ENCODE measurements at places on chromosomes 16 and 17.
A peak's percentile ranks its signal among the peaks of the same experiment; 100 is the strongest.

DNA sequence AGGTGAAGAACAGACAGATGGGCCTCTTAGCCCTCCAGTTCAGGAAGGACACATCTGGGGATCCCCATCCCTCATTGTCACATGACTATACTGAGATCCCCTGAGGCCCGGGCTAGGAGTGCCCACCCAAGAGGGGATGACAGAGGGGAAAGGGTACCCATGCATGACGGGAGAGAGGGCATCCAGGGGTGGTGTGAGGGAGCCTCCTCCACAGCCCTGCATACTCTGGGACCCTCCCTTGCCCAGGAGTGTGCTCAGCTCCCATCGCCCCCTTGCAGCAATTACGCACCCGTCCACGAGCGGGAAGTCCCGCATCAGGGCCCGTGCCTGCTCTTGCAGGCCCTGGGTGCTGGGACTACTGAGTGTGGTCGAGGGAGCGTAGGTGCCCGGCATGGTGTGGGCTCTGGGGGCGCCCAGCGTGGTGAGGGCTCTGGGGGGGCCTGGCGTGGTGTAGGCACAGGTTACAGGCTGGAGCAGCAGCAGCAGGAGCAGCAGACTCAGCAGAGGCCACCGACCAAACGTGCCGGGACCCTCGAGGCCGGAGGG, 6.5 kb downstream of the DPEP2 start:
- DNase-seq, result no peak

- no peak for DNase-seq
Observed at GRCh38 chr17:7557775-7558543, 591 bp upstream of the TNFSF13 start.

DNA sequence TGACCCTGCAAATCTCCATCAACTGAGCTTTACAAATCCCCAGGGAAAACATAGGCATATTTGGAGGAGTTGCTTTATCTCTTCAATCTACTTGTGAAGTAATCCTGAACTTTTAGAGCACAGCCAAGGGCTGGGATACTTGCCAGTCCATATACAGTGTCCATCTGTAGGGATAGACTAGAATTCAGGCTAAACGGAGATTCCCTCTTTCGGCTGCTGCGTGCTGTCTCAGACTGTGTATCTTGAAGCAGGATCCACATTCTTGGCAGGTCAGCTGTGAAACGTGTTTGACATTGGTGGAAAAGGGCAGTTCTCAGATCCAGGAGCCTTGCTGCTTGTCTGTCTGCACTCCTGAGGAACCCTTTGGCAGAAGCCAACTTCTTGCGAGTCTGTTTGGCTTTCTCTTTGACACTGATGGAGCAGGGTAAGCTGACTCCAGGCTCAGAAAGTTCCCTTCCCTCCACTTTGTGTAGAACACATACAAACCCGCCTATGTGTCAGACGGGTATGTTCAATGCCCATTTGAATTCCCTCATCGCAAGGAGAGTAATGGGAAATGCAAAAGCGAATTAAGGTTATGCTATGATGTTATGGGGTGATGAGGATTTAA, 221.8 kb downstream of the MAP2K4 start:
- no peak for DNase-seq

DNA sequence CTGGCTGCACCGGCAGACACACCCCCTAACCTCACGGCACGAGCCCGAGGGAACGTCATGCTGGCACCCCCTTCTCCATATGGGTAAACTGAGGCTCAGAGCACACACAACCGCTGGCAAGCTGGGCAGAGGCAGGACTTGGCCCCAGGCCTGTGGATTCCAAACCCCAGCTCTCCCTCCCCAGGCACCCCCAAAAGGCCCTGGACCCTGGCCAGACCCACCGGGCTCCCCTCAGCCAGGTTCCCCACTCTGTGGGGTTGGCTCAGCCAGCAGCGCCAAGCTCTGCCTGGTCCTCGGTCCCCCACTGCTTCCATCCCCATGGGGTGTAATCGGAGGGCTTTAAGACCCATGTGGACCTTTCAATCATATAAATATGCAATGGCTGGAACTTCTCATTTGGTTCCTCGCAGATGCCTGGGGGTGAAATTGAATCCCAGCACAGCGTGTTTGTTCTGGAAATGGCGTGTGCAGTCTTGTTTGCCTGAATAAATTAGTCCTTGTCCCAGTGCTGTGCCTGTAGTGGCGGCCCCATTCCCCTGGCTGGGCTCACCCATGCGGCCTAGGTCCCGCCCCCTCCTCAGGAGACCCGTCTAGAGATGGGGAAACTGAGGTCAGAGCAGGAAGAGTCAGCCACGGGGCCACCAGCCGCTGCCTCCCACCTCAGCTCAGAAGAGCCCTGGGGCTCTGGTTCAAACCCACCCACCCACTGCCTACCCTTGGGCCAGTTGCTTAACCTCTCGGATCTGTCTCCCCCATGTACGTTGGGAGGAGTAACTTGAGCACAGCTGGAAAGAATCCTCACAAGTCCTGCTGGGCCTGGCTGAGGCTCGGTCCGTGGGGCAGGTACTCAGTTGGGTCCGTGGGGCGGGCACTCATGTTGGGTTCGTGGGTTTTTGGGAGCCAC, 57.3 kb downstream of the ZFPM1 start:
- DNase-seq, result no peak

- peak; percentile 48 for DNase-seq
Observed at GRCh38 chr17:40541873-40542557, 23.3 kb downstream of the CCR7 start.

- DNase-seq, result no peak
Observed at GRCh38 chr16:52070341-52071057, 476.4 kb downstream of the TOX3 start.

GRCh38 chr17:31561469-31562375, 170.2 kb downstream of the RAB11FIP4 start:
- DNase-seq, result peak; percentile 21

- DNase-seq, result no peak
Observed at GRCh38 chr17:42097691-42098631, at the start of gene ZNF385C. Gene ZNF385C (minus strand): TSS chr17:42098473. CDS start chr17:42063056, 35,417 bp downstream.

DNA sequence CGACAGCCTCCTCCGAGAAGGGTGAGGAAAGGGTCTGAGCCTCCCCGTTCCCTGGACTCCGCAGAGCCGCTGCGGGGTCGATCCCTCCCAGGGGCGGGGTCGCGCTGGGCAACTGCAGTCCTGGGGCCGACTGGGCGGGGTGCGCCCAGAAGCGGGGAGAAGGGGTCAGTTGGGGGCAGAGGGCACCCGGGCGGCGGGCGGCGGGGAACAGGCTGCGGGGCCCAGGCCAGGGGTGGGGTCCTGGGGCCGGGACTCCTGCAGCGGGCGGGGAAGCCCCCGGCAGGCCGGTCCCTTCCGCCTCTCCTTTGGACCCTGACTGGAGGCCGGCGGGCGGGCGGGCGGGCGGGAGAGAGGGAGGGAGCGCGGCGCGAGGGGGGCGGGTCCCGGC, 352 bp downstream of the GGNBP2 start:
- no peak for DNase-seq

DNA sequence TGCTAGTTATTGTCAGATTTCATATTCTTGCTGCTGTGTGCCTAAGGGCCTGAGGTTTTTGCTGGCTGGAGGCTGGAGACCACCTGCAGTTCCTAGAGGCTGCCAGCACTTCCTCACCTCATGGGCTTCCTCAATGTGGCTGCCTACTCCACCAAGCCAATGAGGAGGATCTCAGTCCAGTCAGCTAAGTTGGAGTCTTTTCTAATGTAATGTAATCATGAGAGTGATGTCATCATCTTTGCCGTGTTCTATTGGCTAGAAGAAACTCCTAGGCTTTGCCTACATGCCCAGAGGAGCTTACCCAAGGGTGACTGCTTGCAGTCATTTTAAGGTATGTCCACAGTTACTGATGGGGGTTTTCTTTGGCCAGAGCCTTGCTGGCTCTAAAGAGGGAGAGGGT, 53.0 kb downstream of the SOCS3 start:
- no peak for DNase-seq

GRCh38 chr17:7444682-7445618, at the start of gene CHRNB1:
Gene CHRNB1 (plus strand): TSS chr17:7445061. CDS start chr17:7445128, 67 bp downstream.
- no peak for DNase-seq

- peak; percentile 2 for DNase-seq
Observed at GRCh38 chr16:64012166-64012565, 1109.7 kb downstream of the CDH11 start.

DNA sequence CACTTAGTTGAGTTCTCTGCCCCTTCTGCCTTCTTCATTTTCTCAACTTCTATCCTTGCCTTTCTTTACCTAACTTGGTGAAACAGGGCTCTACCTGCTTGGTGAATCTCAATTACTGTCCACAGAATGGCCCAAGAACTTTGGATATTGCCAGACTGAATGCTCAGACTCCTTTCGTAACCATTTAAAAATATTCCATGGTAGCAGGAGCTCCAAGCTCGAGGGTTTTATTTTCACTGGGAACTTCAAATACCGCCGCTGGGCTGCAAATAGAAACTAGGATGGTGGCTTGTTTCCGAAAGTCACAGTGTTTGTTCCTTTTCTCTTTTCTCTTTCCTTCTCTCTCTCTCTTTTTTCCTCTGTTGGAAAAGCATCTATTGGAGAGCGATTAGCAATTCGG, 13.2 kb downstream of the TMEM100 start:
- DNase-seq, result no peak

DNA sequence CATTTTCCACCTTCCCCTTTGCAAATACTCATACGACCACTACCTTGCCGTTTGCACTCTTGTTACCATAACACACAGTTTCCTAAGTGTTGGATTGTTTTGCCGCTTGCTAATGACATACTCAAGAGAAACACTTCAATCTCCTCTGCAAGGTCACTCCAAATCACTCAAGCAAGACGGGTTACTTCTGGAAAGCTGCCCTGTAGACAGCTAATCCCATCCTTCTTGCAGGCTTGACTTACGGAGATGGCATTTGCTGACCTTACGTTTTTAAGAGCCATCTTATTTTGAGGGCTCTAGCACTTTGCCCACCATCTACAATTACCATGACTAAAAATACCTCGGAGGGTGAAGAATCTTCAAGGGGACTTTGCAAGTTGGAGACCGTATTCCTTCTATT, 46.2 kb downstream of the MYH3 start:
- no peak for DNase-seq

GRCh38 chr16:74487634-74488495, 66.6 kb upstream of the CLEC18B start:
- DNase-seq, result no peak

- DNase-seq, result no peak
Observed at GRCh38 chr16:71576971-71577370, at the start of gene TAT. Gene TAT (minus strand): TSS chr16:71577092. CDS start chr16:71576415, 677 bp downstream.

DNA sequence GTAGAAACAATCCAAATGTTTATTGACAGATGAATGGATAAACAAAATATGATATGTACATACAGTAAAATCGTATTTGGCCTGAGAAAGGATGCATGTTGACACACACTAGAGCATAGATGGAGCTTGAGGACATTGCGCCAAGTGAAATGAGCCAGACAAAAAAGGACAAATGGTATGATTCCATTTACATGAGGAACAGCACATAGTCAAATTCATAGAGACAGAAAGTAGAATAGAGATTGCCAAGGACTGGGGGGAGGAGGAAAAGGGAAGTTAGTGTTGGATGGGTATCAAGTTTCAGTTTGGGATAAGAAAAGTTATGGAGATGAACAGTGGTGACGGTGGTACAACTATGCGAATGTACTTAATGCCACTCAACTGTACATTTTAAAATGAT, 47.9 kb downstream of the COPRS start:
- no peak for DNase-seq

- no peak for DNase-seq
Observed at GRCh38 chr17:21678393-21679081, 13.8 kb upstream of the KCNJ18 start.

- DNase-seq, result no peak
Observed at GRCh38 chr17:82709024-82709675, 7.4 kb upstream of the FN3KRP start.

DNA sequence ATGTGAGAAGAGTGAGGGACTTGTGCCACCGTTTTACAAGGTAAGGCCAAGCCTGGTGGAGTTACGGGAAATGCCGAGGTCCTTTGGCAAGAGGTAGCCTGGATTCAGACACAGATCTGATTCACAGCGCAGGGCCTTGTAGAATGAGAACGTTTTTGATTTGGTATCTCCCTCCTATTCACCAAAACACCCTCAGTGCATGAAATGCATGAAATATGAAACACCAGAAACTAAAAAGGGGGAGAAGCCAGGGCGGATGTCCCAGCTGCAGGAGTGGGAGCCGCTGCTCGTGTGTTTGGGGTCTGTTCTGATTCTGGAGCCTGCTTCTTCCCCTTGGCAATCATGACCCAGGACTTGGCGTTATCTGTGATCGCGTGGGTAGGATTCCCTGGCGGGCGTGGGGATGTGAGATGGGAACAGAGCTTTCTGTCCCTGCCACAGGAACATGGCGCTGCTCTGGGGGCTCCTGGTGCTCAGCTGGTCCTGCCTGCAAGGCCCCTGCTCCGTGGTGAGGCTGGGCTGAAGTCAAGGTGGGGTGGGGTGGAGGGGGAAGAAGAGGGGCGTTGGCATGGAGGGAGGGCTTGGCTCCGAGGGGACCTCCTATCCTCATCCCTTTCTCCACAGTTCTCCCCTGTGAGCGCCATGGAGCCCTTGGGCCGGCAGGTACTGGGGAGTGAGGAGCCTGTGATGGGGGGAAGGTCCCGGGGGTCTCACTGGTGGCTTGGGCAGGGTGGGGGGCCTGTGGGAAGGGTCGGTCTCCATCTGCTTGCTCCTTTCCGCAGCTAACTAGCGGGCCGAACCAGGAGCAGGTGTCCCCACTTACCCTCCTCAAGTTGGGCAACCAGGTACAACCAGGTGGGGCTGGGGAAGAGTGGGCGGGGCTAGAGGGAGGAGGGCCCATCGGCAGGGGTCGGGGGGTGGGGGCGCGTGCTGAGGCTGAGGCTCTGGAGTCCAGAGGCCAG, 2.2 kb downstream of the SERPINF2 start:
- DNase-seq, result no peak

- peak; percentile 48 for DNase-seq
Observed at GRCh38 chr17:47304186-47304585, 19.6 kb upstream of the EFCAB13 start.
